ENCODE measurements at places on chromosomes 6 and 20. TPM values are rescaled to one million over a fixed set of nuclear protein-coding genes. Genes with fewer than 3 reads are reported as not detected.

The LAMA2 gene
- 14.2 TPM for total RNA-seq

The BANF2 gene
- total RNA-seq: not detected

The ZNF391 gene
- 2.4 TPM for total RNA-seq

The PTCRA gene
- not detected for total RNA-seq

The FOXF2 gene
- 1.8 TPM for total RNA-seq

The NRSN1 gene
- not detected for total RNA-seq

The PCK1 gene
- not detected for total RNA-seq

The TSBP1 gene
- not detected for total RNA-seq

The IYD gene
- not detected for total RNA-seq

The SGK2 gene
- total RNA-seq: 2.5 TPM

DNA sequence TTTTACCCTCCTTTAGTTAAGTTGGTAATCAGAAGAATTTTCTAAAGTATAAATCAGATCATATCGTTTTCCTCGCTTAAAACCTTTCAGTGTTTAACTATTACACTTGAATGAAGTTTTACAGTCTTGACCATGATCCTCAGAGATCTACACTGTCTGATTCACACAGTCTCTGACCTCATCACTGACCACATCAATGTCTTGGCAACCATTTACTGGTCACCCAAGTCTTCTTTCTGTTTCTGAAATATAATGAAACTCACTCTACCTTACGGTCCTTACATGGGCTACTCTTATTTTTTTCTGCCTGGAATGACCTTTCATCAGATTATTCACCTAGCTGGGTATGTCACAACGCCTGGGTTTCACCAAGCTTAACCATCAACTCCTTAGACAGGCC is 71.4 kb downstream of the ADGB start:
- H3K27me3 ChIP-seq: peaks cover 30% of the 10 kb centered on the region
- H3K4me3 ChIP-seq: no peak overlapping the region
- DNase-seq: no peak
- H3K4me1 ChIP-seq: no peaks in the 10 kb centered on the region
- no peak overlapping the region for H3K27ac ChIP-seq

- H3K4me3 ChIP-seq: no peak overlapping the region
- no peak overlapping the region for H3K27ac ChIP-seq
- no peaks in the 10 kb centered on the region for H3K4me1 ChIP-seq
- H3K27me3 ChIP-seq: peaks cover 13% of the 10 kb centered on the region
- DNase-seq: no peak
- no peaks in the 10 kb centered on the region for H3K36me3 ChIP-seq
Observed at GRCh38 chr6:150444308-150444707, 75.5 kb downstream of the IYD start.

DNA sequence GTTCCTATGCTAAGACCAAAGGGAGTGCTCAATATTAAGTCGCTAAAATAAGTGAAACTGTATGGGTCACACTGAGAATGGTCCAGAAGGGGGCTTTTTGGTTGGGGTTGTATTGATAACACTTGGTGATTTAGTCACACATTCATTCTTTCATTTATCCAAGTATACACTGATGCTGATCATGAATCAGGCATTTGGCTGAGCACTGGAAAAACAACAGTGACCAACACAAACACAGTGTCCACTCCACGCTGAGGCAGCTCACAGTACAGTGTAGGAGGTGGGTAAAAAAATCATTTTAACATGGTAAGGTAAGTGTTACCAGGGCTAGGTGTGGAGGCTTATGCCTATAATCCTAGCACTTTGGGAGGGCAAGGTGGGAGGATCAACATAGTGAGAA is 9.2 kb upstream of the FAM83C start:
- H3K27ac ChIP-seq: peak overlapping the region; percentile 99
- H3K36me3 ChIP-seq: no peaks in the 10 kb centered on the region
- no peak for DNase-seq
- H3K4me1 ChIP-seq: peaks cover 54% of the 10 kb centered on the region

DNA sequence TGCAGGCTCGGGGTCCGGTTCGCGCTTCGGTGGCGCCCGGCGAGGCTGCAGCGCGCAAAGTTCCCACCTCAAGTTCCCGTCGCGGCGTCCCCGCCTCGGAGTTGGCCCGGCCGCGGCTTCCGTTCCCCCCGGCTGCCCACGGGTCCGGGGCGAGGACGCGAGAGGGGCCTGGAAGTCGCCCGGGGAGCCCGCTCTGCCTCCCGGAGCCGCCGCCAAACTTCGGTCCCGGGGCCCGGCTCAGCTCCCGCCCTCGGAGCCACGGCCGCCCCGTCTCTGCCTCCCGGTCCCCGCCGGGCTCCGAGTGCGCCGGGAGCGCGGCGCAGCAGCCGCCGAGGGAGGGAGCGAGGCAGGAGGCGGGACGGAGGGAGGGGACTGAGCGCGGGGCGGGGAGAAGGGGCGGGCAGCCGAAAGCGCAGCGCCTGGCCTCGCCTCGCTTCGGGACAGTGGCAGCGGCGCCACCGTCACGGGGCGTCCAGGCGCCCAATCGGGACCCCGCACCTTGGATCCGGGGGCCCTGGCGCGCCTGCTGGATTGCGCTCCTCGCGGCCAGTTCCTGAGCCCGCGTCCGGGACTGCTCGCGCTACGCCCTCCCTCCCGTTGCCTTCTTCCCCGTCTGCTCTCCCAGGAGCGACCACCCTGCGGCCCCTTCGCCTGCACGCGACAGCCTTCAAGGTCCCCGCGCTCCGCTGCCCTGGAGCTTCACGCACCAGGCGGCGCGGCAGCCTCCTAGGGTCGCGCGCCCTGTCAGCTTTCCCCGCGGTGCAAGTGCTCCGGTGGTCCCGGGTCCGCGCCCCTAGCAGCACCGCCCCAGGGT is at the start of gene KCNG1:
Gene KCNG1, minus strand, starts transcription at position 305 of the 814 bp plus-strand sequence. CDS start 12,769 bp downstream, outside the sequence.
- H3K27ac ChIP-seq: no peak within 1 kb of the TSS
- peaks cover 12% of the 10 kb centered on the region for H3K4me1 ChIP-seq
- H3K27me3 ChIP-seq: peaks cover 30% of the 10 kb centered on the region
- H3K36me3 ChIP-seq: no peaks in the 10 kb centered on the region

- no peak overlapping the region for H3K4me3 ChIP-seq
- H3K27me3 ChIP-seq: no peaks in the 10 kb centered on the region
- peaks cover 2% of the 10 kb centered on the region for H3K4me1 ChIP-seq
- peaks cover 4% of the 10 kb centered on the region for H3K36me3 ChIP-seq
Observed at GRCh38 chr6:100657678-100658330, 193.1 kb upstream of the SIM1 start.

GRCh38 chr6:166645896-166646295 is 18.8 kb upstream of the RPS6KA2 start:
- H3K4me3 ChIP-seq: no peak overlapping the region
- no peak for DNase-seq
- H3K27me3 ChIP-seq: peaks cover 10% of the 10 kb centered on the region
- no peaks in the 10 kb centered on the region for H3K4me1 ChIP-seq
- H3K27ac ChIP-seq: no peak overlapping the region

GRCh38 chr6:158837684-158838625 is 18.8 kb upstream of the EZR start:
- DNase-seq: no peak
- no peak overlapping the region for H3K4me3 ChIP-seq
- no peaks in the 10 kb centered on the region for H3K4me1 ChIP-seq
- H3K27ac ChIP-seq: no peak overlapping the region
- H3K36me3 ChIP-seq: no peaks in the 10 kb centered on the region
- H3K27me3 ChIP-seq: no peaks in the 10 kb centered on the region

GRCh38 chr20:62357187-62357667 is 9.9 kb downstream of the LAMA5 start:
- H3K4me3 ChIP-seq: no peak overlapping the region
- DNase-seq: no peak
- no peaks in the 10 kb centered on the region for H3K36me3 ChIP-seq
- H3K4me1 ChIP-seq: peaks cover 56% of the 10 kb centered on the region
- peak overlapping the region; percentile 81 for H3K27ac ChIP-seq

GRCh38 chr20:2353231-2353630 is 27.5 kb upstream of the TGM6 start:
- peaks cover 2% of the 10 kb centered on the region for H3K4me1 ChIP-seq
- H3K36me3 ChIP-seq: no peaks in the 10 kb centered on the region
- DNase-seq: no peak

DNA sequence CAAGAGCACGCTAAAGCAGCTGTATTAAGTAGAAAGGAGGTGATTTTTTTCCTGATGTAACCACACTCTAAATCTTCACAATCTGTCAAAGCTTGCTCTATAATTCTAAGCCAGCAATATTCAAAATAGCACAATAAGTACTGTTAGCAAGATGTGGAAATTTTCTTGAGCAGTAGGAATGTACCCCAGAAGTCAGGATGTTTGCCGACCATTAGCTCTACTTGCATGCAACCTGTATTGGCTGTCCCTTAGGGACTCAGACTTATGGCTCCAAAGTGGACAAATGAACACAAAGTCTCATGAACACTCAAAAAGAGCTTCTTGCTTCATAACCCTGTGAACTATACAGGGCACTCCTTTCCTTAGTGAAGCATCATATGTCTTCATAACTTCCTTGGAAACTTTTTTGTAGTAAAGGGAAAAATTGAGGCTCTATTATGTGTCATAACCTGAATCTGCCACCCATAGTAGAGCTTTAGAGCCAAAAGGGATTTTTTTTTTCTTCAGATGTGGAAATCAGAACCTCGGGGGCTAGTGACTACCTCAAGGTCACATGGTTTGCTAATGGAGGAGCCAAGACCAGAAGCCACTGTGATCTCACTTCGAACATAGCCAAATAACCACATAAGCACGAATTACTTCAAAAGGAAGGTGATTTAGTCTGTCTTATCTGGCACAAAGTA is 54.5 kb downstream of the ADGRG6 start:
- H3K27me3 ChIP-seq: no peaks in the 10 kb centered on the region
- no peak overlapping the region for H3K4me3 ChIP-seq
- no peak overlapping the region for H3K27ac ChIP-seq
- H3K36me3 ChIP-seq: peaks cover 2% of the 10 kb centered on the region
- peaks cover 2% of the 10 kb centered on the region for H3K4me1 ChIP-seq
- DNase-seq: no peak

DNA sequence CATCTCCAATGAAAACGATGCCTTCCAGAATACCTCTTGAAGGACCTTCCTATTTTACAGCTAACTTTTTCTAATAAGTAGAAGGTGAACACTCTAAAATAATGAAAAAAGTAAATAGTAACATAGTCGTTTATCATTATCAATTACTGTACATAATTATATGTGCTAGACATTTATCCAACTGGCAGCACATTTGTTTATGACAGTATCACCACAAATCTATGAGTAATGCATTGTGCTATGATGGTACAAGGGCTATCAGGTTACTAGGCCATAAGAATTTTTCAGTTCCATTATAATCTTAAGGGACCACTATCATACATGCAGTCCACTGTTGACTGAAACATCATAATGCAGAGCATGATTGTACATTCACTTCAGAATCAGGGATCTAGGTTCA is 68.4 kb downstream of the ATG5 start:
- no peak overlapping the region for H3K27ac ChIP-seq
- H3K4me3 ChIP-seq: no peak overlapping the region
- no peaks in the 10 kb centered on the region for H3K27me3 ChIP-seq
- no peak for DNase-seq
- H3K4me1 ChIP-seq: peaks cover 24% of the 10 kb centered on the region
- H3K36me3 ChIP-seq: no peaks in the 10 kb centered on the region

- no peak overlapping the region for H3K4me3 ChIP-seq
- H3K36me3 ChIP-seq: no peaks in the 10 kb centered on the region
- H3K4me1 ChIP-seq: no peaks in the 10 kb centered on the region
- peaks cover 62% of the 10 kb centered on the region for H3K27me3 ChIP-seq
- DNase-seq: no peak
Observed at GRCh38 chr6:106442395-106442794, 81.9 kb downstream of the CRYBG1 start.

DNA sequence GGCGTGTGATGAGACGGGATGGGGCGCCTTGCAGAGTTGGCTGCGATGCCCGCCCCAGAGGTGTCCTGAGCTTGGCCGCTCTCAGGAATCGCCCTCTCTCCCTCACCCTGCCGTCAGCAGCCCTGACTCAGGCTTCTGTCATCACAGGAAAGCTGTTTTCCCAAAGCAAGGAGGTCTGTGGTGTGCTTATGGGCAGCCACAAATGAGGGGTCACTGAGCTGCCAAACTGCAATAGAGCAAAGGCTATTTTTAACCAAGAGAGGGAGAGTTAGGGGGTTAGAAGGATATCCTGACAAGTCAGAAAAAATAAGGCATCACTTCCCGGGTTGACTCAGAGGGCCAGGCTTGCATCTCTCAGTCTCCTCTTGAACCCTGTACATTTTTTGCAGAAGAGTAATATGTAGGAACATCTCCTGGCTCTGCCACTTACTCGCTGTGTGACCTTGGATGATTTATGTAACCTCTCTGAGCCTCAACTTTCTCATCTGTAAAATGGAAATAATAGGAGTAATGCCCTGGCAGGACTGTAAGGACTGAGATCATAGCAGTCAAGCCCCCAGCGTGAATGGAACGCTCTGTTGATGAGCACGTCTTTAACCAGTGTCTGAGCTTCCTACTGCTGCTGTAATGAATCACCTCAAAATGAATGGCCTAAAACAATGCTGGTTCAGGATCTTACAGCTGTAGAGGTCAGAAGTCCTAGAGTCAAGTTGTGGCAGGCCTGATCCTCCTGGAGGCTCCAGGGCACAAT is 181.9 kb downstream of the NFATC2 start:
- no peaks in the 10 kb centered on the region for H3K27me3 ChIP-seq
- H3K36me3 ChIP-seq: peaks cover 3% of the 10 kb centered on the region
- H3K4me3 ChIP-seq: no peak overlapping the region
- peak overlapping the region; percentile 54 for H3K27ac ChIP-seq
- H3K4me1 ChIP-seq: peaks cover 19% of the 10 kb centered on the region
- DNase-seq: no peak

- H3K27me3 ChIP-seq: no peaks in the 10 kb centered on the region
- H3K4me3 ChIP-seq: no peak overlapping the region
- peaks cover 23% of the 10 kb centered on the region for H3K4me1 ChIP-seq
- no peak for DNase-seq
- no peak overlapping the region for H3K27ac ChIP-seq
Observed at GRCh38 chr6:156697225-156697830, 79.8 kb upstream of the ARID1B start.

GRCh38 chr20:25498280-25498606 is 87.1 kb downstream of the NINL start:
- peaks cover 12% of the 10 kb centered on the region for H3K36me3 ChIP-seq
- H3K4me1 ChIP-seq: no peaks in the 10 kb centered on the region
- no peaks in the 10 kb centered on the region for H3K27me3 ChIP-seq
- no peak for DNase-seq
- H3K4me3 ChIP-seq: no peak overlapping the region
- H3K27ac ChIP-seq: no peak overlapping the region

DNA sequence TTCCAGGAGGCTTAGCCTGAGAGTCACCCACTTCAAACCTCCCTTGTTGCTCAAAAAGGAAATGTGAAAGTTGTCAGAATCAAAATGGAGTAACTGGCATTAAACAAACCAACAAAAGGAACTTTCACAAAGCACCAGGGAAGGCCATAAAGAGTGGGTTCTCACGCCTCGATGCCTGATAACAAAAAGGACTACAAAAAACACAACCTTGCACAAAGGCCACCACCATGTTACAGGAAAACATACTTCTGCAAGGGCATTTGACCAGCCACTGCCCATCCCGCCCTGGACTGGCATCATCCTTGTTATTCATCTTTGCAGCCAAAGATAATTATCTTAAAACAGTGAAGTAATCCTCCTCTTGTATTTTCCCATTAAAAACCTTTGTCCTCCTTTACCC is 34.8 kb downstream of the RNASET2 start:
- H3K36me3 ChIP-seq: no peaks in the 10 kb centered on the region
- DNase-seq: peak; percentile 34
- no peaks in the 10 kb centered on the region for H3K27me3 ChIP-seq
- H3K4me3 ChIP-seq: no peak overlapping the region
- no peak overlapping the region for H3K27ac ChIP-seq
